ENCODE measurements at places on chromosomes 2 and 18.

DNA sequence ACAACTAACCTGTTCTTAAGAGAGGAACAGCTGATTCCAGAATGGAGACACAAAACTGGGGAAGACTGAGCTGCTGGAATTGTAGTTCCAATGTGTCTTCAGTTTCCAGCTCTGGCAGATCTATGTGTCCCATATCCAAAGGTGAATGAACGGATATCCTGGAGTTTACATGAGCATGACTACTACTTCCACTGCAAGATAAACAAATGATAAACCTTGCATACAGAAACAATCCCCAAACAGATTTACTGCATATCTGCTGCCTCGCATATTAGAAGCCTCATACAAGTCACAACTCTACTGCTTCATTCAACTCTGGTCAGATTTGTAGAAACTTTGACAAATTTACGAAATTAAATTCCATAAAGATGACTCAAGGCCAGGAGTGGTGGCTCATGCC, 15.0 kb downstream of the RTTN start:
- no peak for DNase-seq

GRCh38 chr18:48038636-48039035, 108.2 kb upstream of the SMAD2 start:
- no peak for DNase-seq

- DNase-seq = no peak
Observed at GRCh38 chr18:79900610-79901570, 50.6 kb downstream of the SLC66A2 start.

DNA sequence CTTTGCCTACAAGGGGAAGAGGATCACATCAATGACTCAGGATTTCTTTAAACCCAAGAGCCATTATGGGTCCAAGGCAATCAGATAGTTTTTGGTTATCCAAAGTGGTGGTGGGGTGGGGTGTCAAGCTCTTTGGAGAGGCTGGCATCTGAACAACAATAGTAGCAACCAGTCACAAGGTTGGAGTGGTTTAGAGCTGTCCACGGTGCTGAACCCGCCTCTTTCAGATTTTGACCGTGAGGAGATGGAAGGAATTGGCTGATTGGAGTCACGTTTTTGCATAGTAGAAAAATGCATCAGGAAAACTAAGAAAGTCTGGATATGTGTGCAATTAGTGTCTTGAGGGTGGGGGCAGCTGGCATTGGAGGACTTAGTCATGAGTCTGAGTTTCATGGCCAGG, 159.9 kb downstream of the LOXHD1 start:
- DNase-seq = no peak

- DNase-seq = no peak
Observed at GRCh38 chr2:187527262-187527661, 27.0 kb downstream of the TFPI start.

DNA sequence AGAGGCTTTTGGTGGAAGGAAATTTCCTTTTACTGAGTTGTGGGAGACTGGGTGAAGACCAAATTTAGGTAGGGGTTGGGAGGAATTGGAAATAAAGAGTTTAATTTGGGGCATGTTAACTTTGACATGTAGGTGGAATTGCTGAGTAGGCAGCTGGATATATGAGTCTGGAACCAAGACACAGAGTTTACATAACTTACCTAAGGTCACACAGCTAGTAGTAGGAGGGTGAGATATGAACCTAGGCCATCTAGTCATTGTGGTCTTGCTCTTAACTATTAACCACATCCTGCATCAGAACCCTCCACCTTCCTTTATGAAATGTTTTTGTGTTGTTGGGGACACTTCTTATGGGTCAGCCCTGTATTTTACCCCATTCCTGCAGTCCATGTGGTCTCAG, 113.1 kb downstream of the ICOS start:
- no peak for DNase-seq

DNA sequence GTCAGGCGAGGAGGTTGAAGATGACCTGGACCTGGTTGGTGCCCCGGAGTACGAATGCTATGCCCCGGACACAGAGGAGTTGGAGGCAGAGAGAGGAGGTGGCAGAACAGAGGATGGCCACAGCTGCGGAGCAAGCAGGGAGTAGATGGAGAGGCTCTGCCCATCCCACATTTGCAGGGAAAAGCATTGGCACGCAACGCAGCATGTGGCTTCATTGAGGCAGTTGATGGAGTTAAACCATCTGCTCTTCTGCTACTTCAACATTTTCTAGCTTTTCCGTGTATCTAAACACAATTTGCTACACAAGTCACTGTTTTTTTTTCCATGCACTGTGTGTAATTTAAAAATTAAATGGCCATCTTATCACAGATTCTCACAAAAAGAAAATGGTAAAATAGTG, 11.8 kb downstream of the RBFA start:
- no peak for DNase-seq

DNA sequence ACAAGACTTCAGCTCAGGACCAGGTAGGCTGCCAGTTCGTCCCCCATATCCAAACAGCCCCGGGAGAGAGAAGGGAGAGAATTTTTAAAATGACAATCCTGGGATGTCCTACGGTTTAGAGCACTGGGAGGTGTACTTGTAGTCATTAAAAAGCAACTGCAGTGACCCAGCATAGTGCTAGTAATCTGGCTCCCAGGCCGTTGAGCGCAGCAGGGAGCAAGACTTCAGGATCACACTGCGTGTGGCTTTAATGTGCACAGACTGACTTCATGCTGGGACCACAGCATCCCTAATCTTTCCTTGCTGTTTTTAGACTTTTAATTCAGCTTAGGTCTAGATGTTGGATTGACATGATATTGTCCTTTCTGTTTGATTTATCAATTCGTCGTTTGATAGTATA, 219.3 kb upstream of the FOSL2 start:
- DNase-seq = no peak

- DNase-seq = no peak
Observed at GRCh38 chr2:220465700-220466099, 838.3 kb downstream of the SLC4A3 start.

- no peak for DNase-seq
Observed at GRCh38 chr2:158958365-158958764, 10.1 kb upstream of the TANC1 start.

- DNase-seq = no peak
Observed at GRCh38 chr2:213320604-213321003, 36.3 kb downstream of the SPAG16 start.

DNA sequence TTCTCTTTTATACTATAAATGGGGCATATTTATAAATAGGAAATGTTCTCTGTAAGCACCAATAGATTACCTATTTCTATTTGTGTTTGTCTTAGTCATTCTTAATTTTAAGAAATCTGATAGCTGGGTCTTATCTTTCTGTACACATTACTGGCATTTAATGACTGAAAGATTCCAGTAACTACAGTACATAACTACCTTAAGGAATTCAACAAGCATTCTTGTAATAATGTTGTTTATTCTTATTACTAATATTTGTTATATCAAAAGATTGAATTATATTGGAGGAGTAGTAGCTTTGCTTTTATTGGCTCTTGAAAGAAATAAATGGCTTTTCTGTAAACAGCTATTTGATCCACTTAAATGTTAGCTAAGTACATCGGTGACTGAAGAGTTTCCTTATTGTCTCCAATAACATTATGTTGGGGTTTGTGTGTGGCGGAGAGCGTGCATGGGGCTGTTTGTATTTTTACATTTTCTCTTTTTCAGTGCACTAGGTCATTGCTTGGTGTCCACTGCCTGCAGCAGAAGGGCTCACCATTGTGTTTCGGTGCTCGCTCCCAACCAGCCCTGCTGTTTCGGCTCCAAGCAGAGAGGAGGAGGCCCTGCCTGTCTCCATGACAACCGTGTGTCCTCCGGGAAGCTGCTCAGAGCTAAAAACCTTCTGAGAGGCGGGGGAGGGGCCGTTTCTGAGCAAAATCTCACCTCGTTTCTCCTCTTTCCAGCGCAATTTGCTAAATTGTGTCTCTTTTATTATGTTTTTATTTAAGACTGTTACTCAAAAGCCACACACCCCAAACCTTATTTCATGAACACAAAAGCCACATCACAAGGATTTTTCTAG, 112.5 kb upstream of the SLC38A11 start:
- DNase-seq = no peak

GRCh38 chr18:62634979-62635630, 80.2 kb upstream of the PHLPP1 start:
- no peak for DNase-seq

All from inflammatory macrophage treated with lipopolysaccharide for 1 hour (primary cell).